Spinal cord (tissue), 10 donors: ENCODE measurements at places on chromosomes 5 and 9. TPM values are rescaled to one million over a fixed set of nuclear protein-coding genes. Genes with fewer than 3 reads are reported as not detected.

The IL13 gene
- 0.18 TPM for polyA plus RNA-seq

The C9 gene
- 0.08 TPM for polyA plus RNA-seq

DNA sequence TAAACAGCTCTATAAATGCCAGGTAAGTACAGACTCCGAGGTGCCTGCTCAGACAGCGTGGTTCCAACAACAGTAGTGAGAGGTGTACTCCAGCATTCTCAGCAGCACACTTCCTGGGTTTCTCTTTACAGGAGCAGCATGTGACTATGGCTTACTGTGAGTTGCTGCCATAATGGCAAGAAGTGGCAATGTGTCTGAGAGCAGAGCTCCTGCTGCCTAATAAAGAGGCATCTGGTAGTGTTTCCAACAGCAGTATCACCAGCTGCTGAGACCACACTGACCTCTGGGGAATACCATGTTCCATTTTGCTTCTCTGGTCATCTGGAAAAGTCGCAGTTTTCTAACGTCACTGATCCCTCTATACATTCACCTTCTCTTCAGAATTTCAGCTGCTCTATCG lies 398.2 kb downstream of the SLCO4C1 start:
- H3K27me3 ChIP-seq: no peaks in the 10 kb centered on the region
- no peak for DNase-seq
- no peak overlapping the region for H3K4me3 ChIP-seq
- no peaks in the 10 kb centered on the region for H3K36me3 ChIP-seq

GRCh38 chr9:116654059-116654355 lies 33.1 kb upstream of the TRIM32 start:
- H3K36me3 ChIP-seq: peaks cover 3% of the 10 kb centered on the region
- H3K4me1 ChIP-seq: no peaks in the 10 kb centered on the region
- no peak overlapping the region for H3K4me3 ChIP-seq
- H3K27ac ChIP-seq: no peak overlapping the region

DNA sequence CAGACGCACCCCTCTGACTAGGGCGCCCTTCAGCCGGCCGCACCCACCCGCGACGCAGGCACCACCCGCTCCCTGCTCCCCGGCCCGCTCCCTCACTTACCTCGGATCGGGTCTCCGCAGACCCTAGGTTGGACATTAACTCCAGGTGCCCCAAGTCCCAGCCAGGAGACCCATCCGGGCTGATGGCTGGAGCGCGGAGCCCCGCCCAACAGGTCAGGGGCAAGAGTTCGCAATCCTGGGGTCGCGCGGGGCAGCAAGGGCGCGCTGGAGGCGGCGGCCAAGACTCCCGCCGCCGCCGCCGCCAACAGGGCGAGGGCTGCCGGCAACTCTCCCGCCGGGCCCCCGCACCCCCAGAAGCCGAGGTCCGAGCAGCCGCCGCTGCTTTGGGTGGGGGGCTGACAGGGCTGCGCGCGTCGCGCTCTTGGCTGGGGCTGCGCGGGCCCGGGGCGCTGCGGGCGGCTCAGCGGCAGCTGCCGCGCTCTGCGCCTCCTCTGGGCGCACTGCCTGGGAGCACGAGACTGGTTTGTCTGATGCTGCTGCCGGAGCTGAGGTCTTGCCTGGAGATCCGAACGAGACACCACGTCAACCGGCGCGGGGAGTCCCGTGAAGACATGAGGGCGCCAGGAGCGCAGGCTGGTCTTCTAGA lies at the start of gene GDNF:
GDNF (minus strand) TSS at position 635 of the 646 bp plus-strand sequence. CDS start 5,245 bp downstream, outside the sequence.
- H3K27ac ChIP-seq: no peak within 1 kb of the TSS
- peaks cover 90% of the 10 kb centered on the region for H3K27me3 ChIP-seq
- no peaks in the 10 kb centered on the region for H3K36me3 ChIP-seq
- H3K4me1 ChIP-seq: peaks cover 51% of the 10 kb centered on the region
- DNase-seq: peak; percentile 82
- H3K4me3 ChIP-seq: peak within 1 kb of the TSS; percentile 30

DNA sequence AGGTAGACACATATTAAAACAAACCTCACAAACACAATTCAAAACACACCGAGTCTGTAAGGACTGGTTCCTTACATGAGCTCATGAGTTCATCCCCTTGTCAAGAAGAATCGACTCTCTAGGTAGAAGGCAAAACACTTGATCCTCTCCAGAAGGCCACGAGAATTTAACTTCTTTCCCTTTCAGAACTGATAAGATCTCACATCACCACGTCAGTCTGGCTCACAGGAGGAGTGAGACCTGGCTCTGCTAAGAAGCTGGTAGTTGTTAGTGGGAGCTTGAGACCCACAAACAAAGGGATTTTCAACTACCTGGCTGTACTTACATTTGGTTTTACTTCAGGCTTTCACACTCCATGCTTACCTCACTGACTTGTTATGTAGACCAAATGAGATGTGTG lies 459.2 kb downstream of the ARHGEF28 start:
- H3K27me3 ChIP-seq: no peaks in the 10 kb centered on the region
- no peaks in the 10 kb centered on the region for H3K36me3 ChIP-seq
- H3K4me3 ChIP-seq: no peak overlapping the region
- H3K27ac ChIP-seq: no peak overlapping the region
- no peaks in the 10 kb centered on the region for H3K4me1 ChIP-seq

DNA sequence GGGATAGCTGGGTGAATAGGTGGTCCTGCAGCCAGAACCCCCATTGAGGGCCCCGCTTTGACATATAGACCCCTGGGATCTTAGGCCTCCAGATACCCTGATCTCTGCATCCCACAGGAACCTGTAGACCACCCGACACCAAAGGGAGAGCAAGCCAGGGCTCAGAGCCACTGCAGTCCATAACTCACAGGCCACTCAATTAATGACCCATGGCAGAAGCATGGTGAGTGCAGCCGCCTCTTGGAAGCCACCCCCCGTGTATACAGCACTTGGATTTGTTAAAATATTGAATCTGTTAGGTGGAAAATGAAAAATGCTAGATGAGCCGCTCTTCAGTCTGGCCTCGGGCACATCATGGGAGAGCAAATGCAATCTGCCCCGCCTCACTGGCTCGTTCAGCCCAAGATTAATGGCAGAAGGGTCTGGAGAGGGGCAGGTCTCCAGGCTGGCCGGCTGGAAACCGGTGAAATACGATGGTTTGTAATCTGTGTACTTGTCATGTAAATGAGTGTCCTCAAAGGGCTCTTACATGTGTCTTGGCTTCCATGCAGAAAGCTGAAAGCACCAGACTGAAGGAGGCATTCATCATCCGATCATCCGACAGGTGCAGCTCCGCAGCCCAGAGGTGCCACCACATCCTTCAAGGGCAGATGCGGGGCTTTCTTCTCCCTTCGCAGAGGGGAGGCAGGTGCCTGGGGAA lies 111.3 kb downstream of the OLFM1 start:
- H3K27me3 ChIP-seq: peaks cover 9% of the 10 kb centered on the region
- no peaks in the 10 kb centered on the region for H3K36me3 ChIP-seq
- H3K4me1 ChIP-seq: peaks cover 20% of the 10 kb centered on the region
- no peak overlapping the region for H3K27ac ChIP-seq
- H3K4me3 ChIP-seq: no peak overlapping the region
- DNase-seq: peak; percentile 54

- H3K27me3 ChIP-seq: no peaks in the 10 kb centered on the region
- H3K36me3 ChIP-seq: no peaks in the 10 kb centered on the region
- no peak overlapping the region for H3K4me3 ChIP-seq
- peaks cover 54% of the 10 kb centered on the region for H3K4me1 ChIP-seq
Observed at GRCh38 chr9:121815546-121816448, 164.4 kb downstream of the DAB2IP start.

GRCh38 chr9:108093773-108094675 lies 604.5 kb upstream of the KLF4 start:
- H3K4me1 ChIP-seq: no peaks in the 10 kb centered on the region
- no peaks in the 10 kb centered on the region for H3K36me3 ChIP-seq
- no peak overlapping the region for H3K27ac ChIP-seq
- no peak for DNase-seq
- no peak overlapping the region for H3K4me3 ChIP-seq
- H3K27me3 ChIP-seq: no peaks in the 10 kb centered on the region

DNA sequence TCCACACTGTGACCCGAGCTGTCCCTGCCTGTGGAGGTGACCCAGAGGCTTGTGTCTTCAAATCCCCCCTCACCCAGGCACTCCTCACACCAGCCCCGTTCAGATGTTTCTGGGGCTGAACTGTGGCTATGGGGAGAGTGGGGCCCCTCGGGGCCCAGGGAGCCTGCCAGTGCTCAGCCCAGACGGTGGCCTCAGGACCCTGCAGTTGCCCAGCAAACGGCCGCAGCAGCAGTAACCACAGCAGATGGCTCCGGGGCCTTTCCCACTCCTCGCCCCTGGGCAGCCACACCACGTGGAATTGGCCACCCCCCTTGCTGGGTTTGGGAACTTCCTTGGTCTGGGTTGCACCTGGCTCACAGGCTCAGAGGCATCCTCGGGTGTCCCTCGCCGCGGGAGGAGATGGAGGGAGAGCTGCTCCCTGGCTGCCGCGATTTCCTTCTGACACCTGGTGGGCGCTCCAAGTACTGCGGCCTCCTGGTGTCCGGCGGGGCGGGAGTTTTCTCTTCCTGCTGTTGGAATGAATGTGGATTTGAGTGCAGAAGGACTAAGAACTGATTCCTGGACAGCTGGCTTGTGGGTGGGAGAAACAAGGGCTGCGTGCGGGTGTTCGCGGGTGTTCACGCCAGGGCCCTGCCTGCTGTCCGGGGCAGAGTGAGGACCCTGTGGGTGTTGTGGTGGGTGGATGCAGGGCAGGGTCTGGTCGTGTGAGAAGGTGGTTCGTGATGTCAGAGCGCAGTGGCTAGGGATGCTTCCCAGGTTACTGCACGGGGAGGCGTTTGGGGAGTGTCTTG lies 97.5 kb downstream of the COL5A1 start:
- H3K27me3 ChIP-seq: no peaks in the 10 kb centered on the region
- peaks cover 5% of the 10 kb centered on the region for H3K36me3 ChIP-seq
- peak; percentile 69 for DNase-seq
- H3K4me3 ChIP-seq: no peak overlapping the region

DNA sequence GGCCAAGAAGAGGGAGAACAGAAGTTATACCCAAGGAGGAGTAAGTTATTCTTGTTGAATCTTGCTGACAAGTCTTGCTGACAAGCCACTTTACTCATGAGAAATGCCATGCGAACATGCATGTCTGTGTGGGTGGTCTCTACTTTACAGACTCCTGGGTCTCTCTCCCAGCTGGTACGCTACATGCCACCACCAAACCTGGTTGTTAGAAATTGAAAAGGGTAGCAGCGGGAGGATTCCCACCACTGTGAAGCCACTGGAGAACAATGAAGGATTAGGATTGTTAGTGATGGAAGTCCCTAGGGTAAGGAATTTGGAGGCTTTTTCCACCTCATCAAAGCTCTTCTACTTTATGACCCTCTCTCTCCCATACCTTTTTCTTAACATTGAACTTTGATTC lies 53.6 kb upstream of the GABRB2 start:
- no peak overlapping the region for H3K4me3 ChIP-seq
- H3K27ac ChIP-seq: no peak overlapping the region
- DNase-seq: no peak
- no peaks in the 10 kb centered on the region for H3K4me1 ChIP-seq
- H3K36me3 ChIP-seq: no peaks in the 10 kb centered on the region
- no peaks in the 10 kb centered on the region for H3K27me3 ChIP-seq

- H3K27me3 ChIP-seq: no peaks in the 10 kb centered on the region
- H3K36me3 ChIP-seq: no peaks in the 10 kb centered on the region
- H3K27ac ChIP-seq: no peak overlapping the region
- H3K4me3 ChIP-seq: no peak overlapping the region
- DNase-seq: no peak
Observed at GRCh38 chr5:102589661-102590060, 90.9 kb upstream of the SLCO6A1 start.
